Thyroid gland (tissue), 4 donors: ENCODE measurements at places on chromosomes 6 and 20.
A peak's percentile ranks its signal among the peaks of the same experiment; 100 is the strongest.

DNA sequence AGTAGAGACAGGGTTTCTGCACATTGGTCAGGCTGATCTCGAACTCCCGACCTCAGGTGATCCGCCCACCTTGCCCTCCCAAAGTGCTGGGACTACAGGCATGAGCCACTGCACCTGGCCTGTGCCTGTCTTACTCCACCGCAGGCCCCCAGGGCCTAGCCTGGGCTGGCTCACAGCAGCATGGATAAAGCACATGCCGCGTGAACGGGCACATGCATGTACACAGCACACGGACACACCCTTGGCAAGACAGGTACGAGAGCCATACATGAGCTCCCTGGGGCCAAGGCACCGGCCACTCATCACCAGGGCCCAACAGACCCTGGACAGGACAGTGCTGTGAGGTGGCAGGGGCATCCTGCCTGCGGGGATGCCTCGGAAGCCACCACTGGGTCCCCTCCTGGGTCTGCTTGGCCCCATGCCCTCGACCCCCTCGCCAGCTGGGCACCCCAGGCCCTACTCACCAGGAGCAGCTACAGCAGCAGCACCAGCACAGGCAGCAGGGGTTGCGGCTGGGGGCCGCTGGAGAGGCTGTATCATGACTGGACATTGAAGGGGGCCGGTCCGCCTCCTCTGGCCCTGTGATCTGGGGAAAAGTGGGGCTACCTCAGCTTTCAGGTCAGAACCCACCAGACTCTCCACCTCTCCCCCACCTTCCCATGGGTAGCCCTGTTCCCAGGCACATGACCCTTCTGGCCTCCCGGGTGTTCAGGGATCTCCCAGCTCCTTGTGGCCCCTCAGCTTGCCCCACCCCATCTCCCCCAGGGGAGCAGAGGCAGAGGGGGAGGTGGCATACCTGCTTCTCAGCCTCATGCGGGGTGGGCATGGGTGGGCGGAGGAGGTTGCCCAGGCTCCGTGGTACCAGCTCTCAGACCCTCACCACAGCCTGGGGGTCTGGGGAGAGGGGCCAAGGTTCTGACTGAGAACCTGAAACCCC is 3.0 kb downstream of the RGS19 start:
- H3K4me3 ChIP-seq, result no peak overlapping the region
- H3K4me1 ChIP-seq, result peaks cover 11% of the 10 kb centered on the region
- H3K27me3 ChIP-seq, result no peaks in the 10 kb centered on the region

DNA sequence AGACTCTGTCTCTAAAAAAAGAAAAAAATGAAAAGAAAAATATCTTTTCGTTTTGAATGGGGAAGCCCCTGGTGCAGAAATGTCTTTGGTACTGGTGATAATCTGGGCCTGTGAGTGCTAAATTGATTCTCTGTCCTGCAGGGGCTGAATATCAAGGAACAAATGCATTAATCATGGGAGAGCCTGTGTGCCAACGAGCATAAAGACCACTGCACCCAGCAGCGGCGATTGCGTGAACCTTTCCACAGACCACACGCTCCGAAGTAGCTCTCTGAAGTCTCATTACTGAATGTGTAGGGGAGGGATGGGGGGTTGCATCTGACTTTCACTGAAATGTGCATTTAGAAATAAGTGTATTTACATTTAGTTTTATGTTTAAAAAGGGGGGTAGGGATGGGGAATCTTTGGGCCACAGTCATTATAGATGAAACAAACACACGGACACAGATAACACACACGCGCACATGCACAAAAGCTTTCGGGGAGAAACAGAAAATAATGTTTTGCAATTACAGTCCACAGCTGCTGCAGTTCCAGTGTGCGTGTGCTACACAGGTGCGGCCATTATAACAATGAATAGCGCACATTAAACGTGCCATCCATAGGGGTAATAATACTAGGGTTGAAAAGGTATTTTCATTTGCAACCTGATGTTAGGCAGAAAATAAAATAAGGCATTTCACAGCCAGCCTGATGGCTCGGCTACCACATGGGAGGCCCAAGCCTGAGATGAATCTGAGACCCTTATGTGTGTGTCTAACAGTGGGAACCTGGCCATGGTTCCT is 154.0 kb downstream of the MBOAT1 start:
- H3K27me3 ChIP-seq, result no peaks in the 10 kb centered on the region
- H3K36me3 ChIP-seq, result no peaks in the 10 kb centered on the region
- no peak overlapping the region for H3K4me3 ChIP-seq
- H3K27ac ChIP-seq, result no peak overlapping the region
- DNase-seq, result no peak
- H3K4me1 ChIP-seq, result peaks cover 10% of the 10 kb centered on the region

DNA sequence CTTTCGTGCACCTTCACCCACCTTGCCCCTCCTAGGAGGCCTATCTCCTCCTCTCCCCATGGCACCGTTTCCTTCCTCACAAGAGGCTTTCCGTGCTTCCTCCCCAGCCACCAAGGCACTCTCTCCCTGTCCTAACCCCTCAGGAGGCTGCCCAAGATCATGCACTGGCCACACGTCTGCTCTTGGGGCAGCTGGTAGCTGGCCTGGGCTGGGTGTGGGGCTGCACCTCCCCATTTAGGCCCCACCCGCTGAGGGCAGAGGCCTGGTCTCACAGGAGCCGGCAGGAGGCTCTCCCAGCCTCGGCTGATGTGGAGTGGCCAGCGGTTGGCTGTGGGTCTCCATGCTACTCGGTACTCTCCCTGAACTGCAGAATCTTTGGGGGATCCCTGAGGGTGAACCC is 13.6 kb downstream of the NOL4L start:
- H3K4me3 ChIP-seq, result no peak overlapping the region
- H3K27ac ChIP-seq, result no peak overlapping the region
- peaks cover 6% of the 10 kb centered on the region for H3K4me1 ChIP-seq
- no peaks in the 10 kb centered on the region for H3K27me3 ChIP-seq
- H3K36me3 ChIP-seq, result no peaks in the 10 kb centered on the region

- no peak overlapping the region for H3K27ac ChIP-seq
- H3K36me3 ChIP-seq, result no peaks in the 10 kb centered on the region
- H3K4me3 ChIP-seq, result no peak overlapping the region
- no peak for DNase-seq
- H3K27me3 ChIP-seq, result no peaks in the 10 kb centered on the region
These were observed 82.9 kb upstream of the ATXN1 start for GRCh38 chr6:16844183-16844582.

DNA sequence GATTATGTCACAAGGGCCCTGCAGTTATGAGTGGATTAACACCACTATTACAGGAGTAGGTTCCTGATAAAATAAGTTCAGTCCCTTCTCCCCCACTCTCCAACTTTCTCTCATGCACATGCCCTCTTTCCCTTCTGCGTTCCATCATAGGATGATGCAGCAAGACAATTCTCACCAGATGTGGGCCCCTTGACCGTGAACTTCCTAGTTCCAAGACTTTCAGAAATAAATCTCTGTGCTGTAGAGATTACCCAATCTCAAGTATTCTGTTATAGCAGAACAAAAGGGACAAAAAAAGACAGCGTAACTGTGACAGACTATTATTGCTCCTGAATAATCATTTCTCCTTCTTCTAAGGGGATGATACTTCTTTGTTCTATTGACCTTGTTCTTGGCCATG is 33.8 kb upstream of the TMEM244 start:
- no peaks in the 10 kb centered on the region for H3K27me3 ChIP-seq
- H3K36me3 ChIP-seq, result no peaks in the 10 kb centered on the region
- H3K4me3 ChIP-seq, result no peak overlapping the region
- DNase-seq, result no peak
- no peak overlapping the region for H3K27ac ChIP-seq

DNA sequence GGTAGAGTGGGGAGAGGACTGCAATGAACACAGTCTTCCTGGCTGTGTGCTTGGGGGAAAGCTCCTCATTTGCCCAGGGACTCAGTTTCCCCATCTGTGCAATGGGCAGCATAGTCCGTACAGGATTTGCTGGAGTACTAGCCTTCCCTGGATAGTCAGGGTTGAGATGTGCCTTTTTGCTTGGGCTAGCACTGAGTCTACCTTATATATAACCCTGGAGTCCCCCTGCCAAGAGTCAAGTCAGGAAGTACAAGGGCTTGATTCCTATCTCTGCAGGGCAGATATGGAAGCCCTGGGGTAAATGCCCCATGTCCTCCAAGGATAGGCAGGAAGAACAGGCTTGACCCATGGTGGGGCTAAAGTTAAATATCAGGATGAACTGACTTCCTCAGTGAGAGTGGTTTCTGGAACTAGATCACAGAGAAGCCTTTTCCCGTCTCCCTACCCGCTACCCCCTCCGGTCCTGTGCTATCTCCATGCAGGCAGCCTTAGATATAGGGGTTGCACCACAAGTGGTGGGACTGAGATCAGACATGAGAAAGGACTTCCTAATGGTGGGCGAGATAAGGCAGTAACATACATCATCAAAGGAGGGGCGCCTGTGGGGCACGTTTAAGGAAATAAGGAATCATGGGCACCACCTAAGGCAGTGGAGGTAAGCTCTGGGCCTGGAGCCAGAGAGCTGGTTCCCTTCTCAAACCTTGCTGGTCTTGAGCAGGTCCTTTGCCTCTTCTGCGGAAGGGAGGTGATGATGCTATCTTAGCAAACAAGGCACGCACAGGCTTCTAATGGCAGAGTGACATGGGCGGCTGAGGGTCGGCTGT is 157.9 kb downstream of the MRPL14 start:
- H3K36me3 ChIP-seq, result no peaks in the 10 kb centered on the region
- H3K4me1 ChIP-seq, result peaks cover 36% of the 10 kb centered on the region
- H3K27ac ChIP-seq, result no peak overlapping the region

DNA sequence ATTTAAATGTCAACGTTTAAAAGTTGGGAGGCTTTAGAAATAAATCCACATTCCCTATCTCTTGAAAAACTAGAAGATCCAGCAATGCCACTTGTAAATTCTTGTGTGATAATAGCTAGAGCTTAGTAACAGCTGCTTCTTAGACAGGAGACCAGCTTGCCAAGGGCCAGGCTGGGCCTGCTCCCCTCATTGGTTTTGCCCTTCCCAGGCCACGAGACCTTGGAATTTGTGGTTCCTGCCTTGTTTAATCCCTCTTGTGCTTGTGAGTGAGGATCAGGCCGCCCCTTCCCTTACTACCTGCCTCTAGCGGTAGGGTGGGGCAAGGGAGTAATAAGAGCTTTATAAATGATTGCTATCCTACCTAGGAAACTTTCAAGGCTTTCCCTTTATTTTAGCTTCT is 363.5 kb downstream of the SYNE1 start:
- H3K27me3 ChIP-seq, result no peaks in the 10 kb centered on the region
- H3K36me3 ChIP-seq, result peaks cover 50% of the 10 kb centered on the region
- no peak overlapping the region for H3K4me3 ChIP-seq
- H3K4me1 ChIP-seq, result peaks cover 7% of the 10 kb centered on the region

DNA sequence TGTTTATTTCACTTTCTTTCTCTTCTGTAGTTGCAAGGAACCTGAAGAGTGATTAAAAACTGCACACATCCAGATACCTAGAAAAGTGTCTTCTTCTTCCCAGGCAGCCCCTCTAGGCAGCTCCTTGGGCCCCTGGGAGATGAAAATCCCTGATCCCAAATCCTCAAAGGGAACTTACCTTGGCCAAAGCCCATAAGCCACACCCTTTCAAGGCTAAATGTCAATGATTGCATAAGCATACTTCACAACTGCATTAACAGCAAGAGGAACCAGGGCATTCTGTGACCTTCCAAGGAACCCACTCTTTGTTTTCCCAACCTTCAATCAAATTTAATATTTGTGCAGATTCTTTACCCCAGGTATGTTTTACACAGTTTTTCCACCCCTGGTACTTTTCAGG is 4.4 kb upstream of the HMGN3 start:
- no peak overlapping the region for H3K4me3 ChIP-seq
- no peaks in the 10 kb centered on the region for H3K27me3 ChIP-seq
- peaks cover 17% of the 10 kb centered on the region for H3K4me1 ChIP-seq
- H3K36me3 ChIP-seq, result no peaks in the 10 kb centered on the region
- H3K27ac ChIP-seq, result no peak overlapping the region

- no peaks in the 10 kb centered on the region for H3K36me3 ChIP-seq
- no peak for DNase-seq
- H3K27ac ChIP-seq, result no peak overlapping the region
- no peaks in the 10 kb centered on the region for H3K27me3 ChIP-seq
These were observed 2.5 kb downstream of the TULP4 start for GRCh38 chr6:158314737-158315136.

- no peaks in the 10 kb centered on the region for H3K27me3 ChIP-seq
- H3K36me3 ChIP-seq, result no peaks in the 10 kb centered on the region
- no peaks in the 10 kb centered on the region for H3K4me1 ChIP-seq
- DNase-seq, result peak; percentile 52
- H3K4me3 ChIP-seq, result no peak overlapping the region
These were observed 41.9 kb upstream of the CTNNBL1 start for GRCh38 chr20:37651932-37652331.

GRCh38 chr20:23534801-23535593 is 33.3 kb downstream of the CST9L start:
- no peaks in the 10 kb centered on the region for H3K36me3 ChIP-seq
- no peak overlapping the region for H3K4me3 ChIP-seq
- no peaks in the 10 kb centered on the region for H3K4me1 ChIP-seq
- DNase-seq, result no peak

- peak overlapping the region; percentile 59 for H3K27ac ChIP-seq
- H3K4me3 ChIP-seq, result no peak overlapping the region
- H3K27me3 ChIP-seq, result no peaks in the 10 kb centered on the region
- H3K4me1 ChIP-seq, result peaks cover 29% of the 10 kb centered on the region
- DNase-seq, result no peak
- no peaks in the 10 kb centered on the region for H3K36me3 ChIP-seq
These were observed 124.1 kb upstream of the NEDD9 start for GRCh38 chr6:11356404-11357155.

GRCh38 chr6:393391-394221 is 2.1 kb downstream of the IRF4 start:
- H3K27ac ChIP-seq, result no peak overlapping the region
- no peaks in the 10 kb centered on the region for H3K36me3 ChIP-seq
- DNase-seq, result no peak

DNA sequence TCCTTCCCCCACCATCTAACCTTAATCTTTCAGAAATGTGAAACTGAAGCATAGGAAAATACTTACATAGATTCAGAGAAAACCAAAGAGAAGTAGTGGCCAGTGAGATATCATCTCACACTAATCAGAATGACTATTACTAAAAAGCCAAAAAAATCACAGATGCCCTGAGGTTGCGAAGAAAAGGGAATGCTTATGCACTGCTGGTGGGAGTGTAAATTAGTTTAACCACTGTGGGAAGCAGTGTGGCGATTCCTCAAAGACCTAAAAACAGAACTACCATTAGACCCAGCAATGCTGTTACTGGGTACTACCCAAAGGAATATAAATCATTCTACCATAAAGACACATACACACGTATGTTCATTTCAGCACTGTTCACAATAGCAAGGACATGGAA is 9.2 kb upstream of the PREX1 start:
- H3K27ac ChIP-seq, result no peak overlapping the region
- peaks cover 4% of the 10 kb centered on the region for H3K4me1 ChIP-seq

- H3K36me3 ChIP-seq, result no peaks in the 10 kb centered on the region
- DNase-seq, result peak; percentile 87
- H3K4me1 ChIP-seq, result peaks cover 24% of the 10 kb centered on the region
- H3K27ac ChIP-seq, result peak within 1 kb of the TSS; percentile 78
These were observed at the start of gene PREX1 for GRCh38 chr20:48827855-48828733. Gene PREX1, minus strand, starts transcription at chr20:48827999. Its CDS starts 139 bp downstream, at chr20:48827860.

DNA sequence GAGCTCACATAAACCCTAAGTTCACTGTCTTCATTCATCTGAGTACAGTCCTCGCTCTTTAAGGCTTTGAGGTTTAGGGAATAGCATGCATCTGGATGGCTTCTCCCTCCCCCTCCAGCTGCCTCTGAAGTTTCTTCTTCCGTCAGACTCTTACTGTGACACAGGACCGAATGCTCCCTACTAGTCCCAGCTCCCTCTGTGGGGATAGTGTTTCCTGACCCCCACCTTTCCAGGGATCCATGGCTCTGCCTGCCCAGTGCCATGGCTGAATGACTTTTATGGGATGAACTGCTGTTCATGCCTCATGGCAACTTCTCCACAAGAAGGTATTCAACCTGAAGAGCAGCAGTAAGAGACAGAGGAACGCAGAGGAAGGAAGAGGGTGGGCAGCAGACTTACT is 79.8 kb upstream of the EMILIN3 start:
- H3K36me3 ChIP-seq, result peaks cover 42% of the 10 kb centered on the region
- no peaks in the 10 kb centered on the region for H3K4me1 ChIP-seq
- no peak overlapping the region for H3K27ac ChIP-seq
- no peak overlapping the region for H3K4me3 ChIP-seq
